ENCODE measurements at places on chromosomes 4 and X.
A peak's percentile ranks its signal among the peaks of the same experiment; 100 is the strongest.

DNA sequence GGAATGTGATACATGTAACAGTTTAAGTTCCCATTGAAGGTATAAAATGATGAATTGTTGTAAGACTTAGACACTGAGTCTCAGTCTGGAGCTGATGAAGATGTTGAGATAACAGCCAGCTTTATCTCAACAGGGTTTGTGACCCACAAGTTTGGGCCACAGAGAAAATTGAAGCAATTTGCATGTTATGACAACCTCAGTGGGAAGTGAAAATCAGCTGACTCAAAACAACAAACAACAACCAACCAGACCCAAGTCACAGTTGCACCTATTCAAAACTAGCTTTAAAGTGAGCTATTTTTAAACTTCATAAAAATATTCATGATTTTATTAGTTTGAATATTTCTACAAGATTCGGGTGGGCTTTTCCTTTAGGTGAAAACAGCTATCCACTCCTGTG is 8.0 kb downstream of the SFRP2 start:
- no peak overlapping the region for H3K27ac ChIP-seq
- H3K27me3 ChIP-seq: no peaks in the 10 kb centered on the region
- no peaks in the 10 kb centered on the region for H3K4me1 ChIP-seq
- no peaks in the 10 kb centered on the region for H3K36me3 ChIP-seq

GRCh38 chr4:108559911-108560310 is 60.5 kb upstream of the RPL34 start:
- no peak for DNase-seq
- H3K4me3 ChIP-seq: no peak overlapping the region
- no peak overlapping the region for H3K27ac ChIP-seq

- no peak overlapping the region for H3K4me3 ChIP-seq
- H3K4me1 ChIP-seq: no peaks in the 10 kb centered on the region
- DNase-seq: no peak
- no peak overlapping the region for H3K27ac ChIP-seq
These were observed 28.8 kb downstream of the AMELX start for GRCh38 chrX:11321986-11322385.

DNA sequence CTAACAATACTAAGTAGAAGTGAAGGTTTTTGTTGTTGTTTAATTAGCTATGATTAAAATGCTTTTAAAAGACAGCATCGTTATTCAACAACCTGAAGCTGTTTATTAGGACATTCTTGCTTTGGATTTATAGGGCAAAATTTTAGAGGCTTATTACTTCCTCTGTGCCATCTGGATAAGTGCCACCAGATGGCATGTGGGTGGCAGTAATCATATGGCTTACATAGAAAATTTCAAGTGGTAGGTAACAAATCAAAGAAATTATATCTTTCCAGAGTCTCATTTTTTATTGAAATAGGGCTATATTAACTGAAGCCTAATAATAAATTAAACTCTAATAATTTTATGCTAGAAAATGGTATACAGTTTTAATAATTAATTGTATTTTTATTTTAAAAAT is 83.3 kb upstream of the HTR2C start:
- H3K4me3 ChIP-seq: no peak overlapping the region
- no peaks in the 10 kb centered on the region for H3K27me3 ChIP-seq
- DNase-seq: no peak
- no peaks in the 10 kb centered on the region for H3K36me3 ChIP-seq

DNA sequence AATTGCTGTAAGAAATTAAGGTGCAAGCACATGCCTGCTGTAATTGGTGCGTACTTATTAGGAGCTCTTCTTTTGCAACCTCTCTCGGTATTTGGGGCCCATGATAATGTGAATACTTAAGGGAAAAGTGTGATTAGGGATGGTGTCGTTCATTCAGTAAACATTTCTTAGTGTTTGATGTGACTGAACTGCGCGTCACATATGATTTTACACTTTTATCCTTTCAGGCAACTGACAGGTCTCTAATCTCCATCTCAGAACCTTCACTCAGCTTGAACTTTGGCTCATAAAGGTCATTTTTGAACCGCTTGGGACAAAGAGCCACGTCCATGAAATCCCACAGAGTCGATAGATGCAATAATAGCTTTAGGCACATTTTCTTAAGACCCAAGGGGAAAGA is 612.1 kb upstream of the PITX2 start:
- no peaks in the 10 kb centered on the region for H3K4me1 ChIP-seq
- H3K36me3 ChIP-seq: no peaks in the 10 kb centered on the region
- no peak overlapping the region for H3K27ac ChIP-seq
- no peak for DNase-seq

- peaks cover 4% of the 10 kb centered on the region for H3K4me1 ChIP-seq
- peak; percentile 71 for DNase-seq
- H3K27ac ChIP-seq: no peak overlapping the region
- no peaks in the 10 kb centered on the region for H3K36me3 ChIP-seq
- no peak overlapping the region for H3K4me3 ChIP-seq
These were observed 47.1 kb downstream of the FHDC1 start for GRCh38 chr4:152983221-152983620.

GRCh38 chr4:27020603-27021002 is 160.0 kb downstream of the STIM2 start:
- no peak overlapping the region for H3K4me3 ChIP-seq
- peaks cover 3% of the 10 kb centered on the region for H3K4me1 ChIP-seq
- no peak for DNase-seq
- H3K27ac ChIP-seq: no peak overlapping the region
- H3K36me3 ChIP-seq: no peaks in the 10 kb centered on the region

DNA sequence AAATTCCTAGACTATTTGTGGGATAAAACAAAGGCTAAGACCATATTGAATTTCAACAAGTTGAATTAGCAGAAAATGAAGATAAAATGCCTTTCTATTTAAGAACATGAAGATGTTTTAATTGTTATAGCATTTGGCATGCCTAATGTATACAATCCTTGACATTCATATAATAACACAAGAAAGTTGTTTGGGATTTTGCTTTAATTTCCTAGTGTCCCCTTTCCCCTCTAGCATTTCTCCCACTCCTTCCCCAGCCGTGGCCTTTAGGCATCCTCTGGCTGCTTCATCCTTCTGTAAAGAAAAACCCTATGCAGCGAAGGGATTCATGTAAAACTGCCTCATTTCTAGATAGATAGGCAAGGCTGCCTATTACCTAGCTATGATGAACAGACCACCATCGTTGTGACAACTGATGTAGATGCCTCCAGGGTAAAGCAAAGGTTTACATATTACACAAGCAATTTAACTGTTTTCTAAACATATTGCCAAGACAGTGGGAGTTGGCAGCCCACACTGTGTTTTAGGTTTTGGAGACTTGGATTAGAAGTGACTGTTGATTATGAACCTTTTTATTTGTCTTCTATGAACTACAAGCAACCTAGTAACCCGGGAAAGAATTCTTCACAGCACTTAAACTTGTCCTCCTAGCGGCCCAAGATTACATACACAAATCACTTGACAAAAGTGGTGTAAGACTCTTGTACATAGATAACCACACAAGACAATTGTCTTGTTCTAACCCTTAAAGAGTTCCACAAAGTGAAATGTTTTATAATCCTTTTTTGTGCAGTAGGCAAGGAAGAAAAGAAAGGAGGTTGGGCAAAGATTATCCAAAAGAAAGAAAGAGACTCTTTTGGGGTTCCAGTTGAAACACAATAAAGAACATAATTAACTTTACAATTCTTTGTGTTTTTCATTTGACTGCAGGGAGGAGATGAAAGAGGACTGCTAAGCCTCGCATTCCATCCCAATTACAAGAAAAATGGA is 59.9 kb downstream of the HHIP start:
- no peaks in the 10 kb centered on the region for H3K27me3 ChIP-seq
- H3K27ac ChIP-seq: no peak overlapping the region
- no peak overlapping the region for H3K4me3 ChIP-seq
- peaks cover 3% of the 10 kb centered on the region for H3K4me1 ChIP-seq
- DNase-seq: no peak

GRCh38 chr4:86957215-86957614 is 22.4 kb downstream of the AFF1 start:
- DNase-seq: no peak
- H3K27ac ChIP-seq: no peak overlapping the region
- H3K27me3 ChIP-seq: no peaks in the 10 kb centered on the region
- peaks cover 18% of the 10 kb centered on the region for H3K4me1 ChIP-seq
- no peak overlapping the region for H3K4me3 ChIP-seq

- H3K4me1 ChIP-seq: no peaks in the 10 kb centered on the region
- no peak overlapping the region for H3K27ac ChIP-seq
- no peak overlapping the region for H3K4me3 ChIP-seq
These were observed 102.7 kb upstream of the RBPJ start for GRCh38 chr4:26217961-26218676.

GRCh38 chr4:121191361-121191760 is 27.2 kb upstream of the TNIP3 start:
- H3K27me3 ChIP-seq: no peaks in the 10 kb centered on the region
- H3K36me3 ChIP-seq: no peaks in the 10 kb centered on the region
- no peaks in the 10 kb centered on the region for H3K4me1 ChIP-seq
- no peak overlapping the region for H3K4me3 ChIP-seq
- DNase-seq: no peak

GRCh38 chr4:97317671-97318070 is 825.6 kb downstream of the STPG2 start:
- H3K27ac ChIP-seq: no peak overlapping the region
- no peaks in the 10 kb centered on the region for H3K36me3 ChIP-seq
- H3K27me3 ChIP-seq: no peaks in the 10 kb centered on the region

DNA sequence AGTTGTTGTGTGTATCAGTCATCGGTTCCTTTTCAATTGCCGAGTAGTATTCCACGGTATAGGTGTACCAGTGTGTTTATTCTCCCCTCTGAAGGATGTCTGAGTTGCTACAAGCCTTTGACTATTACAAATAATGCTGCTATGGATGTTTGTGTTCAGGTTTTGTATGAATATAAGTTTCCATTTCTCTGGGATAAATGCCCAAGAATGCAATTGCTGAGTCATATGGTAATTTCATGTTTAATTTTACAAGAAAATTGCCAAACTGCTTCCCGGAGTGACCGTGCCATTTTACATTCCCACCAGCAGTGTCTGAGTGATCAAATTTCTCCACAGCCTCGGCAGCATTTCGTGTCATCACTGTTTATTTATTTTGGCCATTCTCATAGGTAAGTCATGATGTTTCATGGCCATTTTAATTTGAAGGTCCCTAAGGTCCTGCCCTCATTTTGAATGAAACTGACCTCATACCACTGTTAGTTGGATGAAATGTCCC is 73.9 kb downstream of the IRF2 start:
- no peak for DNase-seq
- H3K27me3 ChIP-seq: no peaks in the 10 kb centered on the region
- H3K4me3 ChIP-seq: no peak overlapping the region
- H3K27ac ChIP-seq: no peak overlapping the region
- no peaks in the 10 kb centered on the region for H3K36me3 ChIP-seq

DNA sequence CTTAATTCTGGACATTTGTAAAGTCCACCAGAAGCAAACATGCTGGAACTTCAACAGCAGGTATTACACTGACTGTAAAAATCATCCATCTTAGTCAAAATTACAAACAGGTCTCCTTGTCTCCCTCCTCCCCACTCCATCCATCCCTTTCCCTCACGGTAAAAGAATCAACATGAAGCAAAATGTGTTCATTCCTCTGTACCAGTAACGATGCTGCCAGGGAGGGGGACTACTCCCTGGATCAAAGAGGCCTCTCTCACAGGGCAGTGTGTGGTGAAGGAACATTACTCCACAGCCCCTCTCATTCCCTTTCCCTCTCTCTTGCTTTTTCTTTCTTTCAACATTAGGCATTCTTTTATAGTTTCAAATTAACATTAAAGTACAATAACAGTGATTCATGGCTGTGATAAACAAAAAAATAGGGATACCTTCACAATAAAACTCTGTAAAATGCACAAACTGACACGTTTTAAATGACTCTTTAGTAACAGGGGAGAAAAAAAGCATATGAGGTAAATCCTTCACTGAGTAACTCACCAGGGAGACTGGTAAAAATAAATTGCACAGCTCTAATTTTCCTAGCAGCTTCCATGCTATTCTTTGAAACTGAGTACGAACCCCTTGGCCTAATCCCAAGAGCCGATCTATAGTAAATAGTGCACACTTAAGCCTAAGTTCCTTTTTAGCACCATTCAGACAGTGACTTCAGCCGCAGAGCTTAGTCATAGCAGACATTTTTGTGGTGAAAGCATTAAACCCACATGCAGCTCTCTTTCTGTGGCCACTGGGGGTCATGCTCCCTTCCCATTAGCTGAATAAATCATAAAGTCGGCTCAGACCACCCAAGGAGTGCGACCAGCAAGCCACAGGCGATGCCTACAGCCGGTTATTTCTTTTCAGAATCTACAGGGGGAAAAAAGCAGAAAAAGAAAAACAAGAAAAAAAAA is 215.6 kb upstream of the GYPA start:
- peaks cover 14% of the 10 kb centered on the region for H3K4me1 ChIP-seq
- peak overlapping the region; percentile 75 for H3K27ac ChIP-seq
- DNase-seq: peak; percentile 90
- H3K27me3 ChIP-seq: no peaks in the 10 kb centered on the region
- H3K4me3 ChIP-seq: no peak overlapping the region

GRCh38 chr4:138007572-138007971 is 234.6 kb downstream of the SLC7A11 start:
- no peaks in the 10 kb centered on the region for H3K27me3 ChIP-seq
- peak; percentile 47 for DNase-seq
- no peak overlapping the region for H3K4me3 ChIP-seq
- no peak overlapping the region for H3K27ac ChIP-seq

DNA sequence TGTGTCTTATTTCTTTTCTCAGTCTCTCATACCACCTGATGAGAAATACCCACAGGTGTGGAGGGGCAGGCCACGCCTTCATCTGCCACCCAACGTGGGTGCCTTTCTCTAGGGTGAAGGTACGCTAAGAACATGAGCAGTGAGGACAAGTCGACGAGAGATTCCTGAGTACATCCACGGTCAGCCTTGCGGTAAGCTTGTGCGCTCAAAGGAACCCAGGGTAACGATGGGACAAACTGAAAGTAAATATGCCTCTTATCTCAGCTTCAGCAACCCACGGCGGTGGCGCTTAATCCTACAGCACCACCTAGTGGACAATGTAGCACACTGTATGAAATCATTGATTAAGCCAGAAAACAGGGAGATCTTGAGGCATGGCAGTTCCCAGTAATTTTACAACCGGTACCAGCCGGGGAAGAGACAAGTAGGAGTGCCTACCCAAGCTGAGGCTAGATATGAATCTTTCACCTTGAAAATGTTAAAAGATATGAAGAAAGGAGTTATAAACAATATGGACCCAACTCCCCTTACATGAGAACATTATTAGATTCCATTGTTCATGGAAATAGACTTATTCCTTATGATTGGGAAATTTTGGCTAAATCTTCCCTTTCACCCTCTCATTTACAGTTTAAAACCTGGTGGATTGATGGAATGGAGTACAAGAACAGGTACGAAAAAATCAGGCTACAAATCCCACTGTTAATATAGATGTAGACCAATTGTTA is 63.0 kb downstream of the ZNF732 start:
- no peaks in the 10 kb centered on the region for H3K27me3 ChIP-seq
- no peak overlapping the region for H3K4me3 ChIP-seq
- peak; percentile 91 for DNase-seq
- H3K27ac ChIP-seq: peak overlapping the region; percentile 76
- no peaks in the 10 kb centered on the region for H3K36me3 ChIP-seq

- H3K27me3 ChIP-seq: no peaks in the 10 kb centered on the region
- no peak for DNase-seq
- H3K4me1 ChIP-seq: no peaks in the 10 kb centered on the region
- H3K4me3 ChIP-seq: no peak overlapping the region
- H3K36me3 ChIP-seq: no peaks in the 10 kb centered on the region
These were observed 12.9 kb downstream of the PGM2 start for GRCh38 chr4:37839426-37839825.

Data from mesendoderm (in vitro differentiated cells).